ELR (cell line): ENCODE measurements at places on chromosomes 7 and 10.

GRCh38 chr10:99358101-99358500, 28.9 kb downstream of the CNNM1 start:
- DNase-seq, result no peak

DNA sequence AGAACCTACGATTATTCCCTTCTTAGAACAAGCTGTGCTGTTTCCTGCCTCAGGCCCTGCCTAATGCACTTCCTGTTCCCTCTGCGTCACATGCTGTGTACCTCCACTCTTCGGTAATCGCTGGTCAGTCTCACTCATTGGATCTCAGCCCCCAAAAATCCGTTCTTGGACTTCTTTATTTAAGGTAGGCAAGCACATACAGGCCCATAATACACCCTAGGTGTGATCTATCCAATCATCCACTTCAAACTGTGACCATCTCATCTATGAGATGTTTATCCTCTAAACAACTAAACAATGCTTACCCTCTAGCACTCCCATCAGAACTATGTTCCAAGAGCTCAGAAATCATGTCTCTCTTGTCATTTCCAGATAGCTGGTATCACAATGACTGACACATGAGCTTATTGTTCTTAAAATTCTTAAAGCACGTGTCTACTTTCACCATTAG, 83.9 kb downstream of the CADPS2 start:
- DNase-seq, result no peak

DNA sequence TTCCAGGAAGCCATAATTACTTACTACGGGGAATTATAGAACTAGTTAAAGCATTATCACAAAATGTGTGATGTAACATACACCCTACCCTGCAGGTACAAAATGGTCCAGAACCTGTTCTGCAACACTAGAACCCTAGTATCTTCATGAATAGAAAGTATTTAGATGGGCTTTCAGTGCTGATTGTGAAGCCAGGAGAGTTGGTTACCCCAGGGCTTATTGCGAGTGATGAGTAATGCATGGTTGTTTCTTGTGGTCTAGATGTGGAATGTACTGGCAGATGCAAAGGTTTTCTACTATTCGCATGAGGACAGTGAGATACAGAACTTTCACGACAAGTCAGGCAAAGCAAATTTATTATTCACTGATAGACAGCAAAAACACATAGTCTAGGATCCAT, 33.6 kb upstream of the AGR3 start:
- peak; percentile 94 for DNase-seq

- no peak for DNase-seq
Observed at GRCh38 chr10:102777711-102778453, 34.1 kb downstream of the WBP1L start.

- no peak for DNase-seq
Observed at GRCh38 chr7:131276748-131277147, 50.9 kb upstream of the MKLN1 start.

DNA sequence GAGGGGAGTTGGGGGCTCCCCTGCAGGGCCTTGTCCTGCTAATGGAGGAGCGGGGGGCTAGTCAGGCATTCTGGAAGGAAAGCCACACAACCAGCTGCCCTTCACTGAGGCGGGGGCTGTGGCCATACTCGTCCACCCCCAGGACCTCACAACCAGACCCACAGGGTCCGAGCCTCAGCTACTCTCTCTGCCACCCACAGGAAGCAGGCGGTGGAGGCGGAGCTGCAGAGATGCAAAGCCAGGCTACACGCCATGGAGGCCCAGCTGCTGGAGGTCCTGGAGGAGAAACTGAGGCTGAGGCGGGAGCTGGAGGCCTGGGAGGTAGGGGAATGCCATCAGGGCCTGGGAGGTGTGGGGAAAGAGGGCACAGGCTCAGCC, 3.1 kb downstream of the ABHD11 start:
- DNase-seq, result no peak

DNA sequence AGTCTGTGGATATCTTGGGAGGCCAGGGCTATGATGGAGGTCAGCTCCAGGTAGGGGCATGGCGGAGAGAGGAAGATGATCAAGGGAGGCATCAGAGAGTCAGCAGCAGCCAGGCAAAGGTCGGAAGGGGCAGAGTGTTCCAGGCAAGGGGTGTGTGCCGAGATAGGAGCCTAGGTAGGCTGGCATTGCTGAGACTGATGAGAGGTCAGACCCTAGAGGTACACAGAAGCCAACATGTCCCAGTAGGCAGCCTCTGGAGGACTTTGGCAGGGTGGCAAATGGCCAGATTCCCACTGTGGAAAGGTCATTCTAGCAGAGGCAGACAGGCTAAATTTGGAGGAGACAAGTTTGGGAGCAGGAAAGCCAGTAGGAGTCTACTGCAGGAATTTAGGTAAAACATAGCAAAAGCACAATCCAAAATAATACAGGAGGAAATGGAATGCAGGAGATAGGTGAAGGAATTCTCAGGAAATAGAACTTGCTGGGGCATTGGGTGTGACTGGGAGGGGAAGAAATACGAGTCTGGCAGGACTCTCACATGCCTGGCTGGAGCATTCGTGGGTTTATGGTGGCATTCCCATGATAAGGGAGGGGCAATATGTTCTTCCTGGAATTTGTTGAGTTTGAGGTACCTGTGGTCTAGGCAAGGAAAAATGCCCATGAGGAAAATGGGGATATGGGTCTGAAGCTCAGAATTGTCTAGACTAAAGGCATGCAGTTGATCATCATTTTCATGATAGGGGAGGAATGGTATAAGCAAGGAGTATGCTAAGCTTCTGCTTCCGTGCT, 25.7 kb downstream of the TMEM176A start:
- DNase-seq, result no peak

DNA sequence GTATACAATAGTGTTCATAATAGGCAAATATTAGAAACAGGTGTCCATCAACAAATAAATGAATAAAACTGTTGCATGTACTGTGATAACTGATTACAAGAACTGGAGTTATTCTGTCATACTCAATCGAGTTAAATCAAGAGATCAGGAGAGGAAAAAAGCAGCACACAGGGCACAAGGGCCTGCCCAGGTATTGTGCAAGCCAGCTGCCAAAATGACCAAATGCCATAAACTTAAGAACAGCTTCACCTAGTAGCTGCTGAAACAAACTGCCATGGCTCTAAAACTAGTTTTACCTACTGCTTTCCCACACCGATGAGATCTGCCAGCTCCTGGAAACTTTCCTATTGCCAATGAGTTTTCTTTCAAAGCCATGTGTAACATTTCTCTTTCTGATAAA, 12.2 kb downstream of the GSAP start:
- DNase-seq, result no peak

GRCh38 chr10:11035301-11035991, 17.8 kb downstream of the CELF2 start:
- peak; percentile 25 for DNase-seq

DNA sequence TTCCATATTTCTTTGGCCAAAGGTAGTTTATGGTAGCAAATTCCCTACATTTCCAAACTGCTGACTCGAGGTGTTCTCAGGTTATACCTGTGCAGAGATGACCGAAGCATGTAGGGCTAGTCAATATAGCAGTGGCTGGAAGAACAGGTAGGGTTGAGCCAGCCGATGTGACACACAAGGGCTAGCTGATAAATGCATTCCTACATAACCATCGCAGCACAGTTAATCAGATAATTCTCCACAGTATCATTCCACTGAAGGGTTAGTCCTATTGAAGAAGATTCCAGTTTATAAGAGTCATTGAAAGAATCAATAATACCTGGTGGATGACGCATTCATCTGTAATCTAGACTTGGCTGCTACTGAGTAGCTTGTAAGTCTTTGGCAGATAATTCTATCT, 220.0 kb downstream of the KIF20B start:
- DNase-seq, result peak; percentile 56

DNA sequence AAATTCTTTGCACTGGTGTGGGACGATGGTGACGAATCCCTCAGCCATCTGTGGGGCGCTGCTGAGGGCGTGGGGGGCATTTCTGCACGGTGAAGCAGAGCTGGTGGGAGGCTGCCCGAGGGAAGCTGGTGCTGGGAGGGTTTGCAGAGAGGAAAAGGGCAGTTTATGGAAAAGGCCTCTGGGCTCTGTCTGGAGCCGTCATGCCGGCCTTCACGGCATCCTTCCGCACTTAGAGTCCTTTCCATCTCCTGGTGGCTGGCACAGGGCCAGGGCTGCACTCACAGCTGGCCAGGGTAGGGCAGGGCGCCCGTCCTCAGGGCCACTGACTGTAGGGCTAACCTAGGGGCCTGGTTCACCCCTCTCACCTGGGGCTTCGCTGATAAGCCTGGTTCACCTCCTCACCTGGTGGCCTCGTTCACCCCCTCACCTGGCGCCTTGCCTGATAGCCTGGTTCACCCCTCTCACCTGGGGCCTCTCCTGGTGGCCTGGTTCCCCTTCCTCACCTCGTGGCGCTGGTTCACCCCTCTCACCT, 598 bp upstream of the AMZ1 start:
- DNase-seq, result peak; percentile 89

GRCh38 chr7:149294634-149295480, 32.9 kb downstream of the ZNF783 start:
- DNase-seq, result no peak

DNA sequence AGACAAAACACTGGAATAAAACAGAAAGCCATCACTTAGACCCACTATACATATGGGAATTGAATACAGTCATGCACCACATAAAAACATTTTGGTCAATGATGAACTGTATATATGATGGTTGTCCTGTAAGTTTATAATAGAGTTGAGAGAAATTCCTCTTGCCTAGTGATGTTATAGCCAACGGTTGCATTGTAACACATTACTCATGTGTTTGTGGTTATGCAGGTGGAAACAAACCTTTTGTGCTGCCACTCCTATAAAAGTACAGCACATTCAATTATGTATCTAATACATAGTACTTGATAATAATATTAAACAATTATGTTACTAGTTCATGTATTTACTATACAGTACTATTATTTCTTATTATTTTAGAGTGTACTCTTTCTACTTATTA, 381.2 kb upstream of the MBL2 start:
- DNase-seq, result no peak

- no peak for DNase-seq
Observed at GRCh38 chr10:94355841-94356240, 6.9 kb downstream of the NOC3L start.

GRCh38 chr10:86203162-86203905, 163.3 kb downstream of the GRID1 start:
- DNase-seq, result peak; percentile 6

DNA sequence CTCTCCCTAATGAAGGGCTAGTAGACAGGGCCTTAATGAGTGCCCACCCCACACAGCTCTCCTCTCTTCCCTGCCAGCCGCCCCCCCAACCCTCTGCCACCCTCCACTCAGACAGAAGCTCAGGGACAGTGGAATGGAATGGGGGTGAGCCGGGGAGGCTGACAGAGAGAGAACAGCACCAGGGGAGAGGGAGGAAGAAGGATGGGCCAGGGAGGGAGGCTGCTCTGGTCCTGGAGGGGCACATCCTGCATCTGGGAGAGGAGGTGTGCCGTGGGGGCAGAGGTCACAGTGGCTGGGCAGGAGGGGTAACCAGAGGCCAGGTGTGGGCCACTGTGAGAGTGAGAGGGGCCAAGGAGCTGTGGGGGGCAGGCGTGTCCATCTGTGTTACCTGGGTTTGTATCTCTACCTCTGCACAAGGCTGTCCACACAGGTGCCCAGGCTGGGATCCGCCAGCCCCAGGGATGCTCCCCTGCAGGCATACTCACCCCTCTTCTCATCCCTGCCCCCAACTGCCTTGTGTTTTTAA, 2.4 kb downstream of the NYAP1 start:
- DNase-seq, result no peak

DNA sequence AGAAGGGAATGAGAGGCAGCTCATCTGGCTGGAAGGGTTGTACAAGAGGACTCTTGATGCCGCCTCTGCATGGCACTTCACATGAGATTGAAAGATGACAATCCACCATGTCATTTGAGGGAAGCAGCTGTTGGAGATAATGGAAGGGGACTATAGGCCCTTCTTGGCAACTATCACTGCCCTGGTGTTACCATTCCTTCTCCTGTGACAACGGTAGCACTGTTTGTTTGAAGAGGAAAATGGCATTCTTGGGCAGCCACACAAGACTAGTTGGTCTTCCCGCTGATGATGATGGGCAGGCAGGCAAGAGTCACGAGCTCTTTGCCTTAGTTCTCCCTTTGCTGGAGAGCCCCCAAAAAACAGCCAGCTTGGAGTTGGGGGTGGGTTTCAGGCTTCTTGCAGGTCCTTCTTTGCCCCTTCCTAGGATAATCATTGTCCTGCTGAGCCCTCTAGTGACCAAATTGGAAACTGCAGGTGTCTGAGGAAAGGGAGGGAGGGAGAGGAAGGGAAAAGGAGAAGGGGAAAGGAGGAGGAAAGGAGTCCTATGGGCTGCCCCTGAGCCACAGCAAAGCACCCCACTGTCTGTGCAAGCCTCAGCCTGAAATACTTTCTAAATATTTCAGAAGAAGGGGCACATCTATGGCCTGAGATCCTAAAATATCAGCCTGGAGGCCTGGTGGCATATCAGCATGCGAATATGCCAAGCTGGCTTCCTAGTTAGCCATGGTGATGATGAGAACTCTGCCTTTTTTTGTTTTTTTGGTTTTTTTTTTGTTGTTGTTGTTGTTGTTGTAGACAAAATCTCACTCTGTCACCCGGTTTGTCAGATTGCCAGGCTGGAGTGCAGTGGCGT, 165.6 kb upstream of the KMT2E start:
- DNase-seq, result peak; percentile 52

GRCh38 chr7:84264396-84264795, 69.8 kb upstream of the SEMA3A start:
- DNase-seq, result peak; percentile 8

- DNase-seq, result peak; percentile 31
Observed at GRCh38 chr7:24419077-24419476, 135.1 kb downstream of the NPY start.

GRCh38 chr7:1447551-1448244, 11.6 kb downstream of the MICALL2 start:
- DNase-seq, result no peak

GRCh38 chr7:98211221-98211675, at the start of gene BHLHA15:
Gene BHLHA15, plus strand, starts transcription at chr7:98211439. Its CDS starts 871 bp downstream, at chr7:98212310.
- peak; percentile 19 for DNase-seq

- DNase-seq, result no peak
Observed at GRCh38 chr7:114986190-114987180, 64.6 kb downstream of the MDFIC start.

DNA sequence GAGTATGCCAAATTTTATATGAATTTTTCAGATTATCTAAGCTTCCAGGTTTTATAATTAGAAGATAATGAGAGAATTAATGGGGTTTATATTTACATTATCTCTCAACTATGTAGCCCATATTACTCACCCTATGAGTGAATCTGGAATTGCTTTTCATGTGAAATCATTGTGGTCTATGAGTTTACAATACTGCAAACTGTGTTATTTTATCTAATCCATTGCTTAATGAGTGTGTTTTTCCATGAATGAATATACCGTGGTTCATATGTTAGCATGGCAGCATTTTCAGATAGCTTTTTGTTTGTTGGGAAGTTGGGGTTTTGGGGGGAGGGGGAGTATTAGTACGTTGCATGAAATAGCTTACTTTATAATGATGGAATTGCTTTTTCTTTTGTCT, 44.5 kb downstream of the FGFBP3 start:
- peak; percentile 42 for DNase-seq

GRCh38 chr7:141737118-141737835, 881 bp upstream of the SSBP1 start:
- DNase-seq, result peak; percentile 3
